CD4-positive, alpha-beta T cell (primary cell): ENCODE measurements at places on chromosomes 5 and 9. TPM values are rescaled to one million over a fixed set of nuclear protein-coding genes. Genes with fewer than 3 reads are reported as not detected.

DNA sequence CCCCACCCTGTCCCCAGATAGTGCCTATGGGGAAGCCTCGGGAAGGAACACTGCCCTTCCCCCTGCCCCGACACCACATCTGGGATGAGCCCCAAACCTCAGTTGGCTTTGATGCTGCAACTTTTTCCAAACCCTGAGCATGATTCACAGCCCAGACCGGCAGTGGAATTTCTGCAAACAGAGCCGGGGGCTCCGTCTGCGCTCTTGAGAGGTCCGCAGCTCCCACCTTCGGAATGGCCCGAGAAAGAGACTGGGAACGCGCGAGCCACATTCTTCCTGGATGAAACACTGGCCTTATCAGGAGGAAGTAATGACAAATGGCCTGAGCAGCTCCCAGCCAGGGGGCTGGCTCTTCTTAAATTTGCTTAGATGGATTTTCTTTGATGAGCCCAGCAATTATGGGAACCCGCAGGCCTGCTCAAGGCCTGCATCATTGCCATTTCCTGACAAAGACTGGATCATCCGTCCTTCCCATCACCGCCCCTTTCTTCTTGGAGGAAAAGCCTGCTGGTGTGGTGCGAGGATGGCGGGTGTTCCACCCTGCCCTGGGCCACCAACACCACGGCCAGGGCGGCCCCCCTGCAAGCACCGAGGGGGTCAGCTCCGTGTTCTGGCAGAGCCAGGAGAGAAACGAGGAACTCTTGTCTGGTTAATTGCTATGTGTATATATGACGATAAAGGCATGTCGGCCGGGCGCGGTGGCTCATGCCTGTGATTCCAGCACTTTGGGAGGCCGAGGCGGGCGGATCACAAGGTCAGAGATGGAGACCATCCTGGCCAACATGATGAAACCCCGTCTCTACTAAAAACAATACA lies 38.8 kb upstream of the COL5A1 start:
- no peaks in the 10 kb centered on the region for H3K27me3 ChIP-seq
- no peak overlapping the region for H3K27ac ChIP-seq
- DNase-seq: no peak
- H3K4me1 ChIP-seq: no peaks in the 10 kb centered on the region

GRCh38 chr5:94830520-94830919 lies 212.1 kb downstream of the SLF1 start:
- no peak for DNase-seq
- no peaks in the 10 kb centered on the region for H3K27me3 ChIP-seq
- H3K27ac ChIP-seq: no peak overlapping the region
- no peaks in the 10 kb centered on the region for H3K4me1 ChIP-seq
- H3K36me3 ChIP-seq: no peaks in the 10 kb centered on the region
- H3K4me3 ChIP-seq: no peak overlapping the region

- no peak for DNase-seq
- no peak overlapping the region for H3K4me3 ChIP-seq
- H3K4me1 ChIP-seq: no peaks in the 10 kb centered on the region
- no peaks in the 10 kb centered on the region for H3K27me3 ChIP-seq
Measured at GRCh38 chr5:73770172-73771025, 144.4 kb downstream of the ARHGEF28 start.

DNA sequence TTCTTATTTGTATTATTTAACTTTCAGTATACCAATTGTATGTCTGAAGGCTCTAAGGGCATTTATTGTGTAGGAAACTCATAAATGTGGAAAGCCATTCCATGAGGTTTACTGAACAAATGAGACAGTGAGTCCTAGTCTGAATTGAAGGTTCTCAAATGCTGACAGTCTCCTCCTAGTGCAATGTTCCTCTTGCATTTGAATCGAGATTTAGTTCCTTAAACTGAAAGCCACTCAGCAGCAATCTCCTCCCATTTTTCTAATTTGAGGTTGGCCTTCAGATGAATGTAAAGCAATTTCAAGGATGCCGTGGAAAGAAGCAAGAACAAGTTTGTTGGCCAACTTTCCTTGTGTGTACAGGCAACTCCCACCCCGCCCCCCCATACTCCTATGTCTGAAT lies 493.2 kb upstream of the KLF4 start:
- no peak overlapping the region for H3K4me3 ChIP-seq
- H3K27me3 ChIP-seq: no peaks in the 10 kb centered on the region
- no peak overlapping the region for H3K27ac ChIP-seq
- no peaks in the 10 kb centered on the region for H3K4me1 ChIP-seq
- peak; percentile 10 for DNase-seq

- peak; percentile 53 for DNase-seq
- peak overlapping the region; percentile 34 for H3K4me3 ChIP-seq
- no peaks in the 10 kb centered on the region for H3K36me3 ChIP-seq
- H3K27ac ChIP-seq: no peak overlapping the region
- H3K27me3 ChIP-seq: peaks cover 3% of the 10 kb centered on the region
- peaks cover 8% of the 10 kb centered on the region for H3K4me1 ChIP-seq
Measured at GRCh38 chr5:159773062-159773924, 143.0 kb upstream of the ADRA1B start.

DNA sequence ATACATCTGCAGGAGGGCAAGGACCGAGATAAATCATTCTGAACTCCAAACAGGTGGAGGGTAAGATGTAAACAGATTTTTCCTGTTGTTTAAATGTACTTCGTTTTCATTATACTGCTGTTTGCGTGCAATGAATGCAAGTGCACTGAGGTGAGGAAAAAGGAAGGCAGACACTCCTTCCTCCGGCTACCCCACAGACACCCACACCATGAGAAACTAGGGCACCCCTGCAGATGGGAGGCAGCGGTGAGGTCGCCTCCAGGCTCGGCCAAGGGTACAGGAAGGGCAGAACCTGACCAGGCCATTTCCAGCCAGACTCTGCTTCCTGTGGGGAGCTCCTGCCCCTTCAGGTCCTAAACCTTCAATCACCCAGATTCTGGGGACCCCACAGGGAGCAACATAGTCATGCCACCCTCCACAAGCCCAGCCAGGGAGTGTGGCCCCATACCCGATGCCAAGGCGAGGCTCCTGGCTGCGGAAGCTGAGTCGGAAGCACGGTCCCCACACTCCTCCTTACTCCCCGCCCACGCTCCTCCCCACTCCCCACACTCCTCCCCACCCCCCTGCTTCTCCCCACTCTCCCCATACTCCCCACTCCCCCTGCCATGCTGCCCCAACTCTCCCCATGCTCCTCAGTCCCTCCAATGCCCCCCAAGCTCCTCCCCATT lies 37.1 kb downstream of the VAV2 start:
- H3K27ac ChIP-seq: peak overlapping the region; percentile 60
- H3K36me3 ChIP-seq: no peaks in the 10 kb centered on the region
- DNase-seq: no peak
- H3K4me1 ChIP-seq: peaks cover 26% of the 10 kb centered on the region
- peak overlapping the region; percentile 45 for H3K4me3 ChIP-seq
- no peaks in the 10 kb centered on the region for H3K27me3 ChIP-seq

DNA sequence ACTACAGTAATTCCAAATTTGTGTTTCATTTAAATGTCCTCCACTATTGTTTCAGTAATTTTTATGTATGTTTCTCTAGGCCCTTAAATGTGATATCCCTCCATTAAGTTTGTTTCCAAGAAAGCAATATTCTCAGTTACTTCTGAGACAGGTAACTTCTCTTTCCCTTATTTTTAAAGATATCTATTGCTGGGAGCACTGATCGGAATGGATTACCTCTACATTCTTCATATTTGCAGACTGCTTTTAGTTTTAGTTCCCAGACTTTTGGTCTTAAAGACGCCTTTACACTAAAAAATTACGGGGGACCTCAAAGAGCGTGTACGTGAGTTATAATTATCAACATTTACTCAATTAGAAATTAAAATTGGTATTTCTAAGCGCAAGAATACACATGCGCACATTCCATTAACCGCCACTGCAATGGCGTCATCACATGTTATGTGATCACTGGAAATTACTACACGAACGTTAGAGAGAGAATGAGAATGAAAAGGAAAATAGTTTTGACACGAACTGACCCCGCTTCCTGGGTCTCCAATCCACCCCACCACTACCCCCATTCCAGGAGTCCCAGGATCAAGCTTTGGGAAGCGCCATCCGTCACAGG lies 519 bp upstream of the RAD50 start:
- peak overlapping the region; percentile 83 for H3K4me3 ChIP-seq
- peaks cover 20% of the 10 kb centered on the region for H3K36me3 ChIP-seq
- H3K27ac ChIP-seq: peak overlapping the region; percentile 76
- peaks cover 22% of the 10 kb centered on the region for H3K4me1 ChIP-seq

GRCh38 chr5:159096243-159096923 lies 3.3 kb downstream of the EBF1 start:
- no peak overlapping the region for H3K27ac ChIP-seq
- H3K36me3 ChIP-seq: no peaks in the 10 kb centered on the region
- peaks cover 39% of the 10 kb centered on the region for H3K4me1 ChIP-seq
- no peak for DNase-seq
- H3K4me3 ChIP-seq: no peak overlapping the region

GFM2 gene
- total RNA-seq: 12.3 TPM

SLC35D2 gene
- total RNA-seq: 14.7 TPM

IFNA2 gene
- not detected for total RNA-seq

PAM gene
- 15.1 TPM for total RNA-seq

DOK3 gene
- 1.4 TPM for total RNA-seq

PTTG1 gene
- 15.1 TPM for total RNA-seq
